ENCODE measurements at places on chromosomes 4 and X.

- DNase-seq = no peak
Measured at GRCh38 chr4:76003035-76003434, 4.3 kb downstream of the CXCL9 start.

- DNase-seq = no peak
Measured at GRCh38 chr4:87575408-87575807, 32.9 kb upstream of the DSPP start.

DNA sequence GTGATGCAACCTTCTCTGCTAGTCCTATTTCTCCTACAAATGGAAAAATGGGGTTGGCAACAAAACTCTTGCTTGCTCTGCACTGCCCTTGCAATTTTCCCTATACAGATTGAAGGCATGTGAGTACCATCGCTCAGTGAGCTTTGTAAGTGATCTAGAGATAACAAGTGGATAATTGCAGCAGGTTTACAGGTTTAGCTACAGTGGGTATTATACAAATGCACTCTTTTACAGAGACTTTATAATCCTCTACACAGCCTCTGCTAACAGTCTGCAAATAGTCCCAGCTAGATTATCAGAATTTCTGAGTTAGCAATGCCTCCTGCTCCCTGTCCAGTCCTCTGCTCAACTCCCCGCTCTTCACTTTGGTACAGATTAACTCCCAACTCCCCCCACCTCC, 11.1 kb downstream of the LEF1 start:
- no peak for DNase-seq

DNA sequence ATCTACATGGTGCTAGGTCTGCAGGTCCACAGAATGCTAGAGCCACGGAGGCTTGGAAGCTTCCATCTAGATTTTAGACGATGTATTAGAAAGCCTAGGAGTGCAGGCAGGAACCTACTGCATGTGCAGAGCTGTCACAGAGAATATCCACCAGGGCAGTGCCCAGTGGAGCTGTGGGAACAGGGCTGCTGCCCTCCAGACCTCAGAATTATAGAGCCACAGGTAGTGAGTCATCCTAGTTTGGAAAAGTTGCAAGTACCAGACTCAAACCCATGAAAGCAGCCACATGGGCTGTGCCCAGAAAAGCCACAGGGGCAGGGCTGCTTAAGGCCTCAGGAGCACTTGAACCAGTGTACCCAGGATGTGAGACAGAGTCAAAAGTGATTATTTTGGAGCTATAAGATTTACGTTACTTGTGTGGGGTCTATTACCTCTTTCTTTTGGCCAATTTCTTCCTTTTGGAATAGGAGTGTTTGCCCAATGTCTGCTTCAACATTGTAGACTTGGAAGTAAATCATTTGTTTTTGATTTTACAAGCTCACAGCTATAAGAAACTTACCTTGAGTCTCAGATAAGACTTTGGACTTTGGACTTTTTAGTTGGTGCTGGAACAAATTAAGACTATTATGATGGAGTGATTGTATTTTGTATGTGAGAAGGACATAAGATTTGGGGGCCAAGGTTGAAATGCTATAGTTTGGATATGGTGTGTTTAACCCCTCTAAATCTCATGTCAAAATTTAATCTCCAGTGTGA, 143.5 kb upstream of the CHRDL1 start:
- no peak for DNase-seq

GRCh38 chr4:148441624-148441985, 609 bp downstream of the NR3C2 start:
- no peak for DNase-seq

GRCh38 chr4:173252024-173252935, 81.9 kb downstream of the HMGB2 start:
- DNase-seq = peak; percentile 98

GRCh38 chr4:72893354-72894066, 176.0 kb downstream of the COX18 start:
- DNase-seq = no peak

GRCh38 chr4:182806259-182807252, 110.6 kb downstream of the DCTD start:
- peak; percentile 28 for DNase-seq

GRCh38 chrX:21457718-21458117, 83.5 kb downstream of the CNKSR2 start:
- no peak for DNase-seq

GRCh38 chrX:143623657-143624056, 12.2 kb downstream of the SLITRK4 start:
- DNase-seq = no peak

- DNase-seq = no peak
Measured at GRCh38 chr4:11842620-11843263, 414.0 kb upstream of the HS3ST1 start.

GRCh38 chr4:25551605-25552004, 104.0 kb upstream of the SLC34A2 start:
- no peak for DNase-seq

- DNase-seq = no peak
Measured at GRCh38 chr4:16677001-16677944, 221.2 kb downstream of the LDB2 start.

GRCh38 chr4:163949976-163950601, 455.6 kb downstream of the TMA16 start:
- no peak for DNase-seq

- DNase-seq = peak; percentile 3
Measured at GRCh38 chr4:107818301-107818910, 6.3 kb upstream of the SGMS2 start.

DNA sequence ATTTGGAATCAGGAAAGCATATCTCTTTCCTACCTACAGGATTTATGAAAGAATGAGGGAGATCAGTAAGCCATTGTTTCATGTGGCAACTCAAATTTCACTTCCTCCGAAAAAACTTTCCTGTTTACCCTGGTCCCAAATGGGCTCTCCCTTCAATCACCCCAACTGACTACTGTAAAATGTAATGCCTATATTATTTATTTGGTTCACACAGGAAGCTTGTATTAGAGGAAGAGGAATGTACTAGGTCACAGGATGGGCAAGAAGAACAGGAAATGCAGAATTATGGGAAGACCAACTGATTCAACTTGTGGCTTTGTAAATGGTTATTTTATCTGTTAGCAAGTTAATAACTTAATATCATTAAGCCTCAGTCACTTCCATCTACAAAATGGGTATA, 23.1 kb downstream of the COL4A6 start:
- DNase-seq = no peak

GRCh38 chrX:22445880-22446279, 173.2 kb downstream of the CBLL2 start:
- DNase-seq = no peak

DNA sequence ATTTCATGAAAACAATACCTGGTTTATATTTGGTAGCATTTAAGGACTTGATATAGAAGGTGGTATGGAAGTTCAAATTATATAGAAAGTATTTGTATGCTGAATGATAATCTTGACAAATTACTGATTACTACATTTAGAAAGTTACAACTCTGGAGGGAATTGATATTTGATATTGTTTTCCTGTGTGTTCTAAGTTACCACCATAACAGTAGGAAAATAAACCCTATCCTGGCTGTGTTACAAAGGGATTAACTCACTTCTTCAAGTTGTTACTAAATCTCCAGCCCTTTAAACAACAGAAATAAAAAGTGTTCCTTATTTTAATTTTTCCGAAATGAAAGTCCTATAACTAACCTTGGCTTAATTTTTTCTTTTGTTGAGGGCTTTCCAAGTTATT, 36.6 kb downstream of the FHL1 start:
- DNase-seq = no peak

DNA sequence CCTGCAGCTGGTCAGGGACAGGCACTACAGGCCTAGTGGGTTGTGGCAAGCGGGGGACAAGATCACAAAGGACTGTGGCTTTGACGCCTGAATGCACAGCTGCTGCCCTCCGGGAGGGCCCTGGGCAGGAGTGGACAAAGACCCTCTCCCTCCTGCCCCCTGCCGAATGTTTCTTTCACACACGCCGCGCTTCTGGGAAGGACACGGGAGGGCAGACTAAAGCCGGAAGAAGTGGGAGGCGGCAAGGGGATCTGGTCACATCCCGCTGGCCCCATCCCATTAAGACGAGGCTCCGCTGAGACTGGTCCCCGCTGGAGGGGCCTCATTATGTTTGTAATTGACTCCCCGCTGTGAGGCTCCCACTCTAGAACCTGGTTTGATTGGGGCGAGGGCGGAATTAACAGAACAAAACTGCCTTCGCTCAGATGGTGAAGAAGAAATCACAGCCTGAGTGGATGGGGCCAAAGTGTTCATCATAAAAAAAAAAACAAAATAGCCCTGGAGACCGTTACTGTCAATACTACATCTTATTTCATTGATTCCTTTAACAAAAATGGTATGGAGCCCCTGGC, 37.8 kb upstream of the PSAPL1 start:
- DNase-seq = no peak

- no peak for DNase-seq
Measured at GRCh38 chr4:151810476-151810875, 49.7 kb upstream of the GATB start.

DNA sequence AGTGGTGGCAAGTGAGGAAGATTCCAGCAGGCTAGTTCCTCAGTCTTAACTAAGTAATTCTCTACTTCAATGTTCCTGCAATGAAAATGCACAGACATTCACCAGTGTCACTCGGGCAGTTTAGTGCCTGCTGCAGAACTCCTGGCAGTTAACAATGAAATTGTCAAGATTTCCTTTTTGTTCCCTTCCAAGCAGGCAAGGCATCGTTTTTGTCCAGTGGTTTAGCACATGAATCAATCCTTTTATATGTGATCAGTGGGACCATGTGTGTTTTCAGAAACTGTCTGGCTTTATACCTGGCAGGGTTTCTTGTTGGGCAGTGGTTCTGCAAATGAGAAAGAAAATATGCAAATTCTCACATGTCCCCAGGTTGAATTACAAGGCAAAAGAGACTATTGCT, 122.2 kb downstream of the GBA3 start:
- DNase-seq = no peak

- no peak for DNase-seq
Measured at GRCh38 chrX:7090641-7091040, 56.9 kb upstream of the STS start.

DNA sequence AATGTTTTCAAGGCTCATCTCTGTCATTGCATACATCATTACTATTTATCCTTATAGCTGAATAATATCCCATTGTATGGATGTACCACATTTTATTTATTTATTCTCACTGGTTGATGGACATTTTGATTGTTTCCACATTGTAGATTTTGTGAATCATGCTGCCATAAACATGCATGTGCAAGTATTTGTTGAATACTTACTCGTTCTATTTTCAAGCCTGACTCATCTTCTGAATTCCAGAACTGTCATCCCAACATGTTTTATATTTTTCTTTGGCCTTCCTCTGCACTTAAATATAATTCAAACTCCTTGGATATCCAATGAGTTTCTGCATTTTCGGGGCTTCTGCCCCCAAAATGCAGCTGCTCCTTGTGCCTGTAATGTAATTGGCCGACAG, 77.6 kb downstream of the MXRA5 start:
- no peak for DNase-seq

GRCh38 chr4:102319594-102319993, 25.7 kb downstream of the SLC39A8 start:
- DNase-seq = no peak

GRCh38 chr4:24211856-24212255, 322.0 kb upstream of the PPARGC1A start:
- DNase-seq = peak; percentile 6

DNA sequence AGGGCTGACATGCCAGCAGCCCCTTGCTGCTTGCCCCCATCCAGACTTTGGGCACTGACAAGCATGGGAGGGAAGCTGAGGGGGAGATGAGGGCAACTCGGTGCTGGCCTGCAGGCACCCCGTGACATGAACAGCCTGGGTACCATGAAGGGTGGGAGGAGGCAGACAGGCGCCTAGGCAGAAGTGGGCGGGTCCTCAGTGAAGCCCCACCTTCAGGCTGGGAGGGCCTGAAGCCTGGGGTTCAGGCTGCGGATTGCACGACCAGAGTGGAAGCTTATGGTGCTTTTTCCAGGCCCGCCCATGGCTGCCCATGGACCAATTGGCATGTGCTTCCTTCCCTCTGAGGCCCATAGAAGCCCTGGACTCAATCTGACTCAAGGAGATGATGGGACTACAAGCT, 354.1 kb downstream of the GRIA2 start:
- no peak for DNase-seq

DNA sequence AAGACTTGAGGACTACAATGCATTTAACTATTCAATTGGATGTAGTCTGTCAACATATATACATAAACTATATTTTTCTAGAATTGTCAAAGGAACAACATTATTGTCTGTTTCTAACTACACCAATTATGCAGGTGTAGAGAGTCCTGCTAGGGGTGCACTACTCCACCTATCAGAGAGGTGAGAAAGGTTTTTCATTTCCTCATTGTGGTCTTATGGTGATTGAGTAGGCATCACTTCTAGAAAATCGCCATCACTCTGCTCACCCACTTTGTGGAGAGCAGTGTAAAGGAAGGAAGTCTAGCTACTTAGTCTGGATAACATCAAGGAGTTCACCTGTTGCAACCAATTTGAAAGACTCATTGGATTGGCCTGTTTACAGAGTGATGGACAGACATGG, 4.4 kb upstream of the ADH1C start:
- no peak for DNase-seq

DNA sequence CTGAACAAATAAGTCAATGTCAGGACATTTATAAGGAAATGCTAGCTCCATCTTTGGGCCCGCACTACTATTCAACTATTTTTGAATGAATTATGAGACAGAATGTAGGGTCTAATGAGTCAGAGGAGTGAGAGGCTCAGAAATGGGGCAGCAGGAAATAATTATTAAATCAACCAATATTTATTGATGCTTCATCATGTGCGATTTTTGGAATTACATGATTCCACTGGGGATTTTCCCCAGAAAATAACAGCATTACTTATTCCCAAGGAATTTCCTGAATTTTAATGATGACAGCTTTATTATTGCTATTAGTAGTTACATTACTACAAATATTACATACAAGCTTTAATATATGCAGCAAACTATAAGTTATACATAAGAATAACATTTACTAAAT, 49.3 kb upstream of the PHF8 start:
- DNase-seq = no peak

GRCh38 chrX:38575888-38576287, 14.5 kb downstream of the TSPAN7 start:
- DNase-seq = no peak

DNA sequence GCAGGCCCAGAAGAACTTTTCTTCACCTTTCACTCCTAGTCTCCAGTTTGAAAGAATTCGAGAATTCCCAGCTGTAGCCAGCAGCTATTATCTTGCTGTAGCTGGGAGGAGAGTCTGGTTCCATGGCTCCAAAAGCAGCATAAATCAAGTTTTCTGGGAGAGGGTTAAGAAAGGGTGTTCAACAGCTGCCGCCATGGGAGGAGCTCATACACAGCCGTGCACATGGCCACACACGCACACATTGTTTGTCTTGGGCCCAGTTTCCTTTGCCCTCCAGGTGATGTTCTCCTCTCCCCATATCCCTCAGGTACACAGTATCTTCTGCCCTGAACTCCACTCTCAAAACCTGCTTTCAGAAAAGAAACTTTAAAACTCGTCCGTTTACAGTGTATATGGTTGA, 4.1 kb upstream of the GPC3 start:
- DNase-seq = no peak

DNA sequence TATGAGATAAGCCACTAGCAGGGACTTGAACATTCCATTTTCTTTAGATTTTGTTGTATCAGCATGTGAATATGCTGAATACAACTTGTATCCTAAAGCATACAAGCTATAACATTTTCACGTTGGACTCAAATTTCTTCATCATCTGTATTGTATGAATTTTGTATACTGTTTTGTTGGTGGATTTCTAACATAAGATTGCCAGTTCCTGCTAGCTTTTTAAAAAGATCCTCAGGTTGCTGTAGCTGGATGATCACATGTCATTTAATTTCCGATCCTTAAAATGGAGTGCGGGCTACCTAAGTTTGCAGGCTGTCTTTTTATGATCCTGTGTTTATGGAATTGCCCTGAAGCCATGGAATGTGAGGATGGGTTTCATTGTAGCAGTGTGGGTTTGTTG, 6.9 kb downstream of the PDLIM5 start:
- no peak for DNase-seq

Data from SW480 (cell line).